ENCODE measurements at places on chromosomes 4 and X.

GRCh38 chr4:184066584-184067300 is 150.9 kb downstream of the ENPP6 start:
- no peak for DNase-seq

DNA sequence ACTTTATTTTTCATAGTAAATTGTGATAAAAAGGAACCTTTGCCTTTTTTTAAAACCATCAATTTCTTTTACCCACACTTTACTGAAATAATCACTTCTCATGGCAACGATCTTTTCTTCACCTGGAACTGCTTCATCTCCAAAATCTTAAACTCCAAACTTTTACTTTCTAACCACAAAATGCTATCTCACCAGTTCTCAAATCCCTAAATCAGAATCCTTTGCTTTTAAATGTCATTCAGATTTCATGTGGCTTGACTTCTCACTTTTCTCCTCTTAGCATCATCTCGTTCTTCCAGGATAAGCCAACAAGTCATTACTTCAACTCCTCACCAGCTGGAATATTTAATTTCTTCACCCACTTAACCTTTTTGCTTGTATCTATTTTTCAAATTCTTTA is 284.3 kb upstream of the RASGEF1B start:
- no peak for DNase-seq

- no peak for DNase-seq
These were observed 1105.1 kb upstream of the TENM3 start for GRCh38 chr4:181138116-181138515.

DNA sequence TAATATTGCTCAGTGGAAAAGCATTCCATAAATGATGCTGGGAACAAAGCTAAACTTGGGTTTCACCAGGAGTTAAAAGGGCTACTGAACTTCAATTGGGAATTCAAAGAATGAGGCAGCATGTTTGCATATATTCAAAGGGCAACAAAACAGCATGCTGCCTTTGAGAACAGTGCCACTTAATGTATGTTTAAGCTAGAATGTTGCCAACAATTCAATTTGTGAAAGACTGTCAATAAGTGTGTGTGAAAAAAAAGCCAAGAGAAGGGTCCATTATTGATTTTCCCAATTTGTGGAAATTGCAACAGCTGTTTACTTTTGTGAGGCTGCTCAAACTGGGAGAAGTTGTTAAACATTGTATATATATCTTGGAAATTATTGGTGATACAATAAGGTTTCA is 701.9 kb upstream of the ACTRT1 start:
- DNase-seq: no peak

- no peak for DNase-seq
These were observed 162.1 kb downstream of the CORIN start for GRCh38 chr4:47675806-47676205.

GRCh38 chr4:24837336-24837735 is 42.0 kb downstream of the SOD3 start:
- DNase-seq: no peak

DNA sequence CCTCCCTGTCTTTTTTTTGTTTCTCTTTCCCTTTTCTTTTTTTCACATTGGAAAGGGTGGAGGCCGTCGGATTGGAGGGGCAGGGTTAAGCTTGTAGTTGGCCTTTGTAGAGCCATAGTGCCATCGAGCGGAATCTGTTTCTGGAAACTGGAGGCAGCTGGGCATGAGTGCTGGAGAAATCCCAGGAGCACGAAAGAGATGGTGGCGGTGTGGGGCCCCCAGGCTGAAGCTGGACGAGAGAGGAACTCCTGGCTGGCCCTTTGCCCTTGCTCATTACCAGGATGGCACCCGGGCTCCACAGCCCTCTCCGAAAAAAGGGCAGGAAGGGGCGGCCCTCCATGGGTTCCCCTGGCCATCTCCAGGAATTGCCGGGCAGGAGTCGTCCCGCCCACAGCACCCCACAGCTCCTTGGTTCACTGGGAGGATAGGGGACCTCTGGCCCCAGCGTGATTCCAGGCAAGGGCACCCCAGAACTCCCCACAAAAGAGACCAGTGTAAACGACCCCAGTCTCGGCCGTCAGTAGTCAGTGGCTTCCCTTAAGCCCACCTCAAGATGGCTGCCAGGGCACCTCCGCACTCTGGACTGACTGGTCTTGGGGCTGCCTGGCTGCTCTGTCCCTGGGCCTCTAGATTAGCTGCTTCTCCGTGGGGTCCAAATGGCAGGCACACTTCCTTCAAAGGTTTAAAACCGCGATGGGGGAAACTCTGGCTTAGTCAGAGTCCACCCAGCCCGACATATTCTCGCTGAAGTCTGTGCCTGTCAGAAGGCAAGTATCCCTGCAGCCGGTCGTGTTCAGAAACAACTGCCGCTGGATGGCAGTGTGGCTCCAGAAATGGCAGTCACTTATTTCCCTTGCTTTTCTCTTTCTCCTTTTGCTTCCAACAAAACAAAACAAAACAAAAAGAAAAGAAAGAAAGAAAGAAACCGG is 74.1 kb downstream of the NBDY start:
- peak; percentile 43 for DNase-seq

DNA sequence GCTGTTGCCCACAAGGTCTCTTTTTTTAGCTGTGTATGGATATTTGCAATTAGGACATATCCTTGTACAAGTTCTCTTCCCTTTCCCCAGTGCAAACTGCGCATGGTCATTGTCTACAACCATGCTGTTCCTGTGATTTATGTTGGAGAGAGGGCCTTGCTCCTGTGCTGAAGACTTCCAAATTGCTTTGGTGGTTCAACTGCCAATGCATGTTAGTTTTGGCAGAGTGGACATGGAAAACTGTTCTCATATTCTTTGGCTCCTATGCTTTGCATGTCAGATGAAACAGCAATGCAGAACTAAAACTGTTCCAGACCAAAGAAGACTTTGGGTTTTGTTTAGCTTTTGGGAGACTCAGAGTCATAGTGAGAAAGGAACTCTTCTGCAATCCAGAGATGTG is 148.8 kb upstream of the EDNRA start:
- no peak for DNase-seq

DNA sequence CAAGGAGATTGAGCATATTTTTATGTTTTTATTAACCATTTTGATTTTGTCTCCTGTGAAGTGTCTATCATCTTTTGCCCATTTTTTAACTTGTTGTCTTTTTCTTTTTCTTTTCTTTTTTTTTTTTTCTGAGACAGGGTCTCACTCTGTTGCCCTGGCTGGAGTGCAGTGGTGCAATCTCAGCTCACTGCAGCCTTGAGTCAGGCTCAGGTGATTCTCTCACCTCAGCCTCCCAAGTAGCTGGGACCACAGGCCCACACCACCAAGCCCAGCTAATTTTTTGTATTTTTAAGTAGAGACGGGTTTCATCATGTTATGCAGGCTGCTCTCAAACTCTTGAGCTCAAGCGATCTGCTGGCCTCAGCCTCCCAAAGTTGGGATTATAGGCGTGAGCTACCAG is 4.6 kb upstream of the ADD1 start:
- DNase-seq: no peak

GRCh38 chr4:122700178-122700725 is 32.3 kb upstream of the BBS12 start:
- peak; percentile 10 for DNase-seq

GRCh38 chrX:32533848-32534247 is 677.5 kb downstream of the DMD start:
- no peak for DNase-seq

DNA sequence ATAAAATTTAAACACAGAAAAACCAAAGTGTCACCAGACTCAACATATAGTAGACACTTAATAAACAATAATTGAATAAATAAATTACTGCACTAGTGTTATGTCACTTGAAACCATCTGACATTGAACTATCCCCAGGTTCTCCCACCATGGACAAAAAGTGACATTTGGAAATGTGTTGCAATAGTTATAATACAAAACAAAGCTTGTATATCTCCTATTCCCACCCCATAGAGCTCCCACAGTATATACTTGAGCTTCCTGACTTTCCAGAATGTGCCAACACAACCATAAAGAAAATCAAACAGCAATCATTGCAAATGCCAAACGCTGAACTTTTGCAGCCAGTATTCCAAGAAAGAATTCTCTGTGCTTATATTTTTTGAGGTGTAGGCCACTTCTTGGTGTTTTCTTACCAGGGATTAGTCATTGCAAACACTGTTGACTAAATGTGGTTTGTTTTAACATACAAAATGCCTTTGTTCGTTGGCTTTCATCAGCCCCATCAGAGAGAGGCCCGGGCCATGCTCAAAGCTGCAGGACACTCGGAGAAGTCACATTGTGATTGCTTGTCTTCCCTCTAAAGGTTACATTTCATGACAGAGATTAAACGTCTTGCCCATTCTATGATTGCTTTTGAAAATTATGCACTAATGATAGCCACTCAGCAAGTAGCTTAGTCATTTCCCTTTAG is 33.8 kb downstream of the PPARGC1A start:
- DNase-seq: peak; percentile 49

DNA sequence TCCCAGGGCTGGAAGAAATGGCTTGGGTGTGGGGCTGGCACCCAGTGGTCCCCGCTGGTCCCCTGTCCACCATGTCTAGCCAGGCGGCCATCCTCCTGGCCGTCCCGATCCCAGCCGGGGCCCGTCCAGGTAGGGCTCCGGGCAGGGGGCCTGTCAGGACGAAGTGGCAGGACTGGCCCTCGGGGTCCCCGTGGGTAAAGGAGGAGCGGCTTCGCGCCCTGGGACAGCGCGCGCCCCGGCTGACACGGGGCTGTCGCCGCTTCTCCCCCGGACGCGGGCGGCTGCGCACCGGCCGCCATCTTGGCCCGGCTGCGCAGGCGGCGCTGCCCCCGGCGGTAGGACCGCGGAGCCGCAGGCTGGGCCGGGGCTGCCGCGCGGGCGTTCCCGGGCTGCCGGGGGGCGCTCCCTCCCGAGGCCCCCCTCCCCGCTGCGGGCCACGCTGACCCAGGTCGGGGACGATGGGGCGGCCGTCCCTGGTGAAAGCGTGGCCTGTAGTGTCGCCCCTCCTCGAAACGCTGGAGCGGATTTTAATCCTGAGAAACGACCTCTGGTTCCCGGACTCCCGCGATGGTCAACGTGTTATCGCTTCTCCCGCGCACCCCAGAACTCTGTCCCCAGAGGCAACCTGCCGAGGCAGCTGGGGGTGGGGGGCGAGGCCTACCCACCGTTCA is 60.4 kb upstream of the BCOR start:
- no peak for DNase-seq

DNA sequence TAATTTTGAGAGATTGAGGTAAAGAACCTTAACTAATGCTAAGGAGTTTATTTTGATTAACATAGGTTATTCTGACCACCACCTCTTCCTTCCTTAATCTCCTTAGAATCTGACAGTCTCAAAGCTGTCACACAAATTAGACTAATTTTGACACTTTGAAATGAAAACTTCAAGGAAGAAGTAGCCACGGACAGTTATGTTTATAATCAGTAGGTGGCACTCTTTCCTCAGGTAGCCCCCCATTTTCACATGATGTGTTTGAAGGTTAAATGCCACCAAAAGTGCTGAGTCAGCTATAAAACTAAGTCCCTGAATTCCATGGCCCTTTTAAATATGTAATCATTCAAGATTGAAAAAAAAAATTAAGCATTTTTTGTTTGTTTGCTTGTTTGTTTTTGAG is 22.4 kb downstream of the TMEM33 start:
- DNase-seq: peak; percentile 20

DNA sequence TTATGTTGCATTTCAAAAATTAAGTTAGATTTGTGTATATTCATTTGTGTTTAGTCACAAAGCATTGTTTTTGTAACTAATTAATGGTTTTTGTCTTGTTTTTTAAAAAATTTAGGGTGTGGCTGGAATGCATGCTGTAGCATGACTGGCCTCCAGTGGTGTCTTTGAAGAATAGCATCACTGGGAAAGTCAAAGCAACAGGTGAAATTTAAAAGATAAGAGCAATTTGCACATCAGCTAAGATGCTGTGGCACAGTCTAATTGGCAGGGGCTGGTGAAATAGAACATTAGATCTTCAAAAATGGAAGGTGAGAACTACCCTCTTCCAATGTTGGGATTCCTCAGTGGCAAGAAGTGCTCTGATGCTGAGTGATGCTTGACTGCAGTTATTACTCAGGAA is 45.3 kb downstream of the ANK2 start:
- DNase-seq: peak; percentile 4

GRCh38 chrX:37776283-37776986 is 3.4 kb upstream of the CYBB start:
- DNase-seq: no peak

DNA sequence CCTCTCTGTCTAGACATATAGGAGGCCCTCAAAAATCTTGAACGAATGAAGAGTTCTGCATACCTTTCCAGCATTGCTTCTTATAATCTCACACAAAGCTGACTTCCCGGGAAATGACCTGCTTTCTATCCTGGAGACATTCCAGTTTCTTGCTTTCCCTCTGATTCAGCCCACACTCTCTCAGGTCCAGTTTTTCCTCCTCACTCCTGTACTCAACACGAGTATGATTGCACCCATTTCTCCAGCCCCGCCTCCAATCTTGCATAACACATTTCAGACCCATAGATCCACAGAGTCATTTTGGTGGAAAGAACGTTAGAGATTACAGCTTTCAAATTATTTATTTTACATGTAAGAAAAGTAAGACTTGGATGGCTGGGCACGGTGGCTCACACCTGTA is 127.5 kb upstream of the TLR3 start:
- no peak for DNase-seq

DNA sequence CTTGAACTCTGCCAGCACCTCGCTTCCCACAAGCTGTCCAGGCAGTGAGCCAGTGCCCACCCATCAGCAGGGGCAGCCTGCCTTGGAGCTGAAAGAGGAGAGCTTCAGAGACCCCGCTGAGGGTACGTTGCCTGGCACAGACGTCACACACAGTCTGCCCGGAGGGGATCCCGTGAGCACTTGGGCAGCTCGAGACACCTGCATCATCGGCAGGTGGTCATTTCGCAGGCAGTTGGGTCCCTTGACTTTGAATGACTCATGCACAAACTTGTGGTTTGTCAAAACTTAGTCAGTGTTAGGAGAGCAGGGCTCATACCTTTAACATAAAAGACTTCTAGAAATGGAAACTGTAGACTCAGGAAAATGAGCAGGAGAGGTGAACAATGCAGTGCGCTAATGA is 9.9 kb downstream of the TACC3 start:
- DNase-seq: peak; percentile 38

- no peak for DNase-seq
These were observed 792.9 kb upstream of the HTR2C start for GRCh38 chrX:113790987-113791386.

DNA sequence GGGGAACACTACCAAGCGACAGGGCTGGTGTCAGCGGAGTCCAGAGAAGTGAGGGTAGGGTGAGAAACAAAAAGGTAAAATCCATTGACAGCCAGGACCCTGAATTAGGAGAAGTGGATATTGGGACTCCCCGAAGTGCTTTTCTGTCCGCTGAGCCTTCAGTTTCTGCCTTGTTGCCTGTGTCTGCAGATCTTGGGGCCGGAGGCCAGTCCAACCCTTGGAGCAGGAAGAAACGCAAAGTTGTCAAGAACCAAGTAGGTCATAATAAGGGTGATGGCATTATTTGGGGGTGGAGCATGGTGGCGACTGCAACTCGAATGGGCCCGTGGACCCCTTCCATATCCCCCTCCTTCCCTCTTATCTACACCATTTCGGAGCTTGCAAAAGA is 1.0 kb downstream of the ARMCX1 start:
- no peak for DNase-seq
